Activated T-helper 1 cell treated with anti-CD3 and anti-CD28 coated beads, Interleukin-12 subunit alpha, Interleukin-12 subunit beta, Interleukin-2, Interleukin-4 antibody, amounts not matched to agents 30 ng/mL and 10 ng/mL and 1 ng/mL, durations not matched to agents 14 hours and 24 hours and 36 hours (primary cell): ENCODE measurements at places on chromosomes 16 and 17. TPM values are rescaled to one million over a fixed set of nuclear protein-coding genes. Genes with fewer than 3 reads are reported as not detected.

- peaks cover 20% of the 10 kb centered on the region for H3K36me3 ChIP-seq
- H3K4me3 ChIP-seq: no peak overlapping the region
- no peaks in the 10 kb centered on the region for H3K27me3 ChIP-seq
- DNase-seq: no peak
- no peak overlapping the region for H3K27ac ChIP-seq
Measured at GRCh38 chr17:40459636-40460603, 16.7 kb downstream of the IGFBP4 start.

DNA sequence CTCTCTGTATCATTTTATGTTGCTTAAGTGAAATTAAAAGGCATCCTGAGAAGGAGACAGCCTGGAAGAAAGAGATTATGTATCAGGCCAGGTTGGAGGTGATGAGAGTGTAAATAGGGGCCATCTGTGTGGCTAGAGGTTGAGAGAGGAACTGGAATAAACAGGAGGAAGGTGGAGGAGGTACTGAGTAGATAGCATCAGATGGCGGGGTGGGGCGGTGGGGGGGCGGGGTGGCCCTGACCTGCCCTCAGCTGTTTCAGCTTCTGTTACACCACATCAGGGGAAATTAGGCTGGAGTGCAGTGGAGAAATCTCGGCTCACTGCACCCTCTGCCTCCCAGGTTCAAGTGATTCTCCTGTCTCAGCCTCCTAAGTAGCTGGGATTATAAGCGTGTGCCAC is 6.9 kb upstream of the KCNG4 start:
- H3K36me3 ChIP-seq: no peaks in the 10 kb centered on the region
- H3K4me3 ChIP-seq: no peak overlapping the region
- H3K27me3 ChIP-seq: peaks cover 7% of the 10 kb centered on the region
- no peaks in the 10 kb centered on the region for H3K4me1 ChIP-seq

- peaks cover 2% of the 10 kb centered on the region for H3K27me3 ChIP-seq
- no peak overlapping the region for H3K27ac ChIP-seq
- H3K4me1 ChIP-seq: no peaks in the 10 kb centered on the region
Measured at GRCh38 chr17:33848433-33848832, 406.7 kb upstream of the CCL2 start.

GRCh38 chr17:66677201-66677981 is 157.5 kb upstream of the CACNG5 start:
- H3K27me3 ChIP-seq: no peaks in the 10 kb centered on the region
- DNase-seq: no peak
- H3K36me3 ChIP-seq: peaks cover 43% of the 10 kb centered on the region
- peak overlapping the region; percentile 78 for H3K27ac ChIP-seq

GRCh38 chr16:65415460-65415859 is 293.6 kb upstream of the CDH11 start:
- no peaks in the 10 kb centered on the region for H3K4me1 ChIP-seq
- DNase-seq: no peak
- H3K36me3 ChIP-seq: no peaks in the 10 kb centered on the region
- H3K27ac ChIP-seq: no peak overlapping the region
- no peak overlapping the region for H3K4me3 ChIP-seq
- H3K27me3 ChIP-seq: peaks cover 2% of the 10 kb centered on the region

Gene CAVIN1
- total RNA-seq: 0.91 and 0.96 TPM in 2 replicates

Gene WNT9B
- total RNA-seq: not detected in 2 replicates
